Common myeloid progenitor, CD34-positive (primary cell): ENCODE measurements at places on chromosomes 12 and 14.

DNA sequence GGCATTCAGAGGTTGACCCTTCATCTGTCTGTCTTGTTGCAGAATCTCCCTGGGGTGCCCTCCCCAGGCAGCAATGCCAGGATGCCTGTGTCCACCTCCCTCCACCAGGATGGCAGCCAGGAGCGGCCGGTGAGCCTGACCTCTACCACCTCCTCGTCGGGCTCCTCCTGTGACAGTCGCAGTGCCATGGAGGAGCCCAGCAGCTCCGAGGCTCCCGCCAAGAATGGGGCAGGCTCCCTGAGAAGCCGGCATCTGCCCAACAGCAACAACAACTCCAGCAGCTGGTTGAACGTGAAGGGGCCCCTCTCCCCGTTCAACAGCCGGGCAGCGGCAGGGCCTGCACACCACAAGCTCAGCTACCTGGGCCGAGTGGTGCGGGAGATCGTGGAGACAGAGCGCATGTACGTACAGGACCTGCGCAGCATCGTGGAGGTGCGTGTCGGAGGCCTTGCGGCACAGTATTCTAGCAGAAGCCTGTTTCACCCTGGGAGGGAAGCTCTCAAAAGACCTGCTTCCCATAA is 23.4 kb downstream of the PLEKHG3 start:
- no peak for DNase-seq

GRCh38 chr12:111434680-111435338 is 29.1 kb downstream of the SH2B3 start:
- DNase-seq, result peak; percentile 95

DNA sequence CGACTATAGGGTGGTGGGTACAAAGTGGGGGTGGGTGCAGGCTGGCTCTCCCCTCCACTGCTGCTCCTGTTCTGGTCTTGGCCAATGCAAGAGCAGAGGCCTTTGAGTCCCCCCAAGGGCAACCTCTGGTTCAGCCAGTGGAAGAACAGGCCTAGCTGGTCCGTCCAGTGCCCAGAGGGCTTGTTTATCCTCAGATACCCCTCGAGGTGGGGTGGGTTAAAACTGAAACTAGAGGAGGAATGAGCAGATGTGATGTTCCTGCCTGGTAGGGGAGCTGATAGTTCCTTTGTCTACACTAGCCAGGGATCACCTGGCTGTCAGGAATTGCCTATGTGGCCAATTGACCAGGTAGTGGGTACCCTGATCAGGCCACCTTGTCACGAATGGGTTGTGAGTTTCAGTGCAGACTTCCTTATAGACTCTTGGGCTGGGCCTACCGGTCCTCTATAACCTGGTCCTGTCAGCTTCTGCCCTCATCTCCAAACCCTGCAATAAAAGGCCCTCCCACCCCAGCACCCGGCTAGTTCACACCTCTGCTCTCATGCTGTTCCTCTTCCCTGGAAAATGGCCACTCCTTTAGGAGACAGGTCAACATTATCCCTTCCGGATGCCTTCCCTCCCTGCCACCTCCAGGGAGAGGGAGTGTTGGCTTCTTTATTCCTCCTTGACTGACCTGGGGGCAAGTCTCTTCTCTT is 10.7 kb upstream of the HSP90AA1 start:
- no peak for DNase-seq

DNA sequence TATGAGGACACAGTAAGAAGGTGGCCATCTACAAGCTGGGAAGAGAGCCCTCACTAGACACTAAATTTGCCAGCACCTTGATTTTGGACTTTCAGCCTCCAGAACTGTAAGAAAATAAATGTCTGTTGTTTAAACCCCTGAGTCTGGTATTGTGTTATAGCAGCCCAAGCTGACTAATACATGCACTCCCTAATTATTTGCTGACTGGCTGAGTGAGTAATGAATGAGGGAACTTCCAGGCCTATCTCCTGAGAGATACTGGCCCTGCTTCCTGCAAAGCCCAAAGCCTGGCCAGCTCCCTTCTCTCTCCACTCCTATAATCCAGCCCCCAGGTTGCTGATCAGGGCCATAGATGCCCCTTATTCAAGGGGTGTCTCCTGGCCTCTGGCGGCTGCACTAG is 120.0 kb upstream of the NOS1 start:
- no peak for DNase-seq

DNA sequence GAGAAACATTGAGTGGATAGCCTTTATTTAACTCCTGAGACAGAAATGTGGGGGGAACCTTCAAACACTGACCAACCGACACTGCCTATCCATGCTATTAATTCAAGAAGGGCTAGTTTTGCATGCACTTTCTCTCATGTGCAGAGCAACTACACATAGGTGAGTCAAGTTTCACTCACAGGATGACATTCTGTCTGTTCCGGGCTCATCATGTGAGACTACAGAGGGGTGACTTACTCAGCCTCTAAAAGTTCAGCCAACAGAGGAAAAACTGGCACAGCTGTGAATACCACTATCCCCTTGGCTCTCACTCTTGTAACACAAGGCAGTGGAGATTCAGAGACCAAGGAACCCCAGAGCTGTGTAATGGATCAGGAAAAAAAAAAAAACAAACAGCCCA is 13.3 kb downstream of the BEST3 start:
- no peak for DNase-seq

DNA sequence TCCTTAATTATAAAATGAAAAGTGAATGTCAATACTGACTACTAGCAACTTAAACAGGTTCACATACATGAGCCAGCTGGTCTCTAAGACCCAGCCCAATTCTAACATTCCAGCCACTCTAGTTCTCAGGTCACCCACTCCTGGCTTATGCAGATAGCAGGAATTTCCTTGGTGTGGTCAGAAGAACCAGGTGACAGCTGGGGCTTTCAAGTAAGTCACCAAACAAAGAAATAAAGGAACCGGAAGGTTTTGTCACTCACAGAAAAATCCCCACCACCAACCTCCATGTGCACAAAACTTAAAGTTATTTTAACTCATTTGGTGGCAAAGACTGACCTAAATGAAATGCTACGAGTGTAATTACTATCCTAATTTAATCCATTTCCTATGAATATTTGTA is 129.6 kb upstream of the CDKN3 start:
- peak; percentile 76 for DNase-seq
